Ovary (tissue), 10 donors: ENCODE measurements at places on chromosomes 1 and 21.

DNA sequence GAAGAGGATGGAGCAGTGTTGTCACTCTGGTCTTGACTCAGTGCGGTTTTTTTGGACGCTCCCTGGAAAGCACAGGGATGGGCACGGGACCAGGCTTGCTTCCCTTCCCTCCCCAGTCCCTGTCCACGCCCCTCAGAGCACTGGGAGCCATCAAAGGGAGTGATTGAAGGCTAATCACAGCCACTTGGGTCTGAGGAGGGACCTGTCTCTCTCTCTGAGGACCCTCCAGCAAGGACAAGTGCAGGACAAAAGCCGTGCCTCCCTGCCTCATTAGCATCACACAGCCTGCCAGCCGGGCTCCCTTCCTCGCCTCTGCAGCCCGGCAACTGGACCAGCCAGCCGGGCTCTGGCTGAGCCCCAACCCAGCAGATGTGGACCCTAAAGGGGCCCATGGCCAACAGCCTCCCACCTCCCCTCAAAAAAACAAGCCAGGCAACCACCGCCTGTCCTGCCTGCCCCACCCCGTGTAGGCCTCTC is 18.6 kb upstream of the PDZK1IP1 start:
- no peak for DNase-seq

DNA sequence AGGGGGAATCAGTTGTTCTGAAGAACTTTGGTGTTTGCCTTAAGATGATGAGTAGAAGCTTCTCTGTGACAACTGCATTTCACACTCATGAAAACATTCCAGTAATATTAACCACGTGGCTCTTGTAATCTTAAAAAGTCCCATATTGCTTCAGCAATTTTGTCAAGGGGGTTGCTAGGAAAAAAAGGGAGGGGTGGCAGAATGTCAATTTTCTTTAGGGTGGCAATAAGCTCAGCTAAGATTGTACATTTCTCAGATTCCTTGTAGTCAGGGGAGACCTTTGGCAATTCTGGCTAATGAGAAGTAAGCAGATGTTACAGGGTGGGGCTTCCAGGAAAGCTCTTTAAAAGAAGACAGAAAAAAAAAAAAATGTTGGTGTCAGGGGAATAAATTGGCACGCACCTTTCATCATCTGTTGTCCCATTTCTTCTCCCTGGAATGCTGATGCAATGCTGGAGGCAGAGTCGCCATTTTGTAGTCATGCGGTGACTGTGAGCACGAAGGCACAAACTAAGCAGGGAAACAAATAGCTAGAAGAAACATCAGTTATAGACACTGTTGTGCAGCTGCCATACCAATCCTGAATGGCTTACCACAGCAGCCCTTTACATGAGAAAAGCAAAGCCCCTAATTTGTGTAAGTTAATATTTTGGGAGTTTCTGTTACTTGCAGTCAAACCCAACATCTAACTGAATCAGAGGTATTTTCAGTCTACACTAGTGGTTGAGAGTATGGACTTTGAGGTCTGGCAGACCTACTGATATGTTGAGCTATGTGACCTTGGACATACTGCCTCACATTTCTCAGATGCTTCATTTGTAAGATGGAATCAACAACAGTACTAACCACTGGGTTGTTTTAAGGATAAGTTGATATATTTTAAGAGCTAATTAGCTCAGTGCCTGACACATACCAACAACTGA is 56.1 kb upstream of the MRPS6 start:
- no peak for DNase-seq

GRCh38 chr1:154843636-154844296 is 26.3 kb downstream of the KCNN3 start:
- DNase-seq, result no peak

- no peak for DNase-seq
Measured at GRCh38 chr1:228318823-228319241, 87.8 kb downstream of the TRIM11 start.

- no peak for DNase-seq
Measured at GRCh38 chr1:14626869-14627607, 28.6 kb downstream of the KAZN start.

DNA sequence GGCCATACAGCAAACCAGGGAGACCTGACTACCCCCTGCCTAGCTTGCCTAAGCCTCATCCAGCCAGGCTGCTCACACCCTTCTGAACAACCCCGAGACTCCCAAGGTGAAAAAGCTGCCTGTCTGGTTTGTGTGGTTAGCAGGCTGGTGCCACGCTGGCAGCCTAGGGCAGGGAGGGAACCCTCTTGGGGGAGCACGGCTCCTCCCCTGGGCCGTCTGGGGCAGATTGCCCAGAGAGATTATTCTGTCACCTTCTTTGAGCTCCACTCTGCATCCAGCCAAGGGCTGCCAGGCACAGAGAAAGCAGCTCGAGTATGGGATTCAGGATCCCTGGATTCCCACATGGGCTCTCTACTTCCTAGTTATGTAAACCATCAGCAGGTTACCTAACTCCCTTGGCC is 27.5 kb upstream of the TCEA3 start:
- DNase-seq, result no peak

DNA sequence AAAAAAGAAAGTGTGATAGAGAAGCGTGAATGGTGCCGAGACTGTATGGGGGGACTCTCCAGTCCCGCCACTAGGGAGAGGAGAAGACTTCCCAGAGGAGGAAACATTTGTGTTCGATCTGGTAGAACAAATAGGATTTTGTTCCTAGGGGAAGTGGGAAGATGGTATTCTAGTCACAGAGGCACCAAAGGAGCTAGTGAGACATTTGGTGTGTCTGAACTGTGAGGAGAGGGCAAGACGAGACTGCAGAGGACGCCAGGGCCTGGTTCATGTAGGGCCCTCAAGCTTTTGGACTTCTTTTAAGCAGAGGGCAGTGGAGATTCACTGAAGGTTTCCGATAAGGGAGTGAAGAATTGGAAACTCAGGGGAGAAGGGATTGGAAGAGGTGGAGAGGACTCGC is 2.9 kb downstream of the BTBD19 start:
- no peak for DNase-seq

GRCh38 chr21:45761704-45762103 is 118.2 kb downstream of the PCBP3 start:
- no peak for DNase-seq

DNA sequence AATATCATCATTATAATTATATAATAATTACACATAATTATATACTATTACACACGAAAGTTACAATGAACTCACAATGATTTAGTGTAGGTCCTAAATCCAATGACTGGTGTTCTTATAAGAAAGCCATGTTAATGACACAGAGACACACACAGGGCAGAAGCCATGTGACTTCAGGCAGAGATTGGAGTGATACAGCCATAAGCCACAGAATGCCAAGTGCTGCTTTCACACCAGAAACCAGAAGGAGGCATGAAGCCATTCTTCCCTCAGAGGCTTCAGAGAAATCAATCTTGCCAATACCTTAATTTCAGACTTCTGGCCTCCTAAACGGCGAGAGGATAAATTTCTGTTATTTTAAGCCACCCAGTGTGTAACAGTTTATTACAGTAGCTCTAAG is 147.4 kb upstream of the KRTAP19-8 start:
- no peak for DNase-seq

- DNase-seq, result no peak
Measured at GRCh38 chr1:41478118-41478748, 6.2 kb downstream of the EDN2 start.

- DNase-seq, result no peak
Measured at GRCh38 chr1:152228831-152229230, 4.8 kb upstream of the HRNR start.

GRCh38 chr1:16925635-16926490 is 4.1 kb downstream of the CROCC start:
- DNase-seq, result no peak

GRCh38 chr1:83029050-83029449 is 969.9 kb downstream of the TTLL7 start:
- no peak for DNase-seq

DNA sequence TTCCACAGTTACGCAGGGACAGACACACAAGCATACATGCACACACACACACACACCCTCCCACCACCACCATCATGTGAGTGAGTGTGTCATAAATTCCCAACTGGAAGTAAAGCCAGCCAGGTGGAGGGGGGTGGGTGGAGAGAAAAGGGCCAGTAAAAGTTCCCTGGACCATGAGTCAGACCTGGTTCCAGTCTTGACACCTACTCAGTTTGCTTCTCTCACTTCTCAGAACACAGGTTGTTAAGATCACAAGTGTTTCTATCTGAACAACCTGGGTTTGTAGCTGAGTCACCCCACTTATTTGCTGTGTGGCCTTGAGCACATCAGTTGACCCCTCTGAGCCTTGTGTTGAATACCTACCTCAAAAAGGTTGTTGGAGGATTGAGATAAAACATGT is 9.6 kb downstream of the EPHA10 start:
- DNase-seq, result no peak

GRCh38 chr1:37999430-38000232 is 5.7 kb downstream of the FHL3 start:
- peak; percentile 66 for DNase-seq

GRCh38 chr1:158434741-158435140 is 8.7 kb upstream of the OR10K2 start:
- DNase-seq, result no peak

DNA sequence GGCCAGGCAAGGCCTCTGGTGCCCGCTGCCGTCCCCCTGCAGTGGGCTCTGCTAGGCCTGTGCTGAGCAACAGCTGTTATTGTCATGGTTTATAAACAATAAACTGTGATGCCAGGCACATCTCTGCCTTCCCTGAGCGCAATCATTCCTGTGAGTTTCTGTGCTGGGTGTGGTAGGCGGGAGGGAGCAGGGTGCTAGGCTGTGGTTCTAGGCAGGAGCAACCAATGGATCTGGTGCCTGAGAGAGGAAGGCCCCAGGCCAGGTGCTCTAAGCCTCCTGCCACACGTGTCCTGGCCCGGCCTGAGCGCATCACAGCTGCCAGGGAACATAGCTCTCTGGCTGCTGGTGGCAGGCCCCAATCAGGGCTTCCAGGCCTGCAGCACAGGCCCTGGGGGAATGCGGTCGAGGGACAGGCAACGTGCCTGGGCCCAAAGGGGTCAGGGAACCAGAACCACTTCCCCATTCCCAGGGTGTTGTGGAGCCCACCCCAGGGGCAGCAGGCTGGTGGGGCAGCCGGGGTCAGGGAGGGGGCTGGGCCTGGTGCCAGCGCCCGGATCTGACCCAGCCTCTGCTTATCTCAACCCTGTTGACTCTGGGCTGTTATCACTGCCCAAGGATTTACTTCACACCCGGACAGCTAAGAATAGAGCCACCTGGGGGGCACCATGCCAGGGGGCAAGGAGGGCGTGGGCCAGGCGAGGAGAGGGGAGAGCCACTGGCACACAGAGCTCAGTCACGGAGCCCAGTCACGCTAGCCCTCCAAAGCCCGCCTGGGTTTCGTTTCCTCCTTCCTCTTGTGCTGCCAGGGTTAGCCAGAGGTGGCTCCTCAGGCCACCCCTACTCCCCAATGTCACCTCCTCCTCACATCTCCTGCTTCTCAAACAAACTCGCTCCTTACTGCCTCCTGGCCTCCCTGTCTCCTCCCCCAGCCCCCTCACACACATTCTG is 11.5 kb downstream of the TRIM46 start:
- peak; percentile 25 for DNase-seq

DNA sequence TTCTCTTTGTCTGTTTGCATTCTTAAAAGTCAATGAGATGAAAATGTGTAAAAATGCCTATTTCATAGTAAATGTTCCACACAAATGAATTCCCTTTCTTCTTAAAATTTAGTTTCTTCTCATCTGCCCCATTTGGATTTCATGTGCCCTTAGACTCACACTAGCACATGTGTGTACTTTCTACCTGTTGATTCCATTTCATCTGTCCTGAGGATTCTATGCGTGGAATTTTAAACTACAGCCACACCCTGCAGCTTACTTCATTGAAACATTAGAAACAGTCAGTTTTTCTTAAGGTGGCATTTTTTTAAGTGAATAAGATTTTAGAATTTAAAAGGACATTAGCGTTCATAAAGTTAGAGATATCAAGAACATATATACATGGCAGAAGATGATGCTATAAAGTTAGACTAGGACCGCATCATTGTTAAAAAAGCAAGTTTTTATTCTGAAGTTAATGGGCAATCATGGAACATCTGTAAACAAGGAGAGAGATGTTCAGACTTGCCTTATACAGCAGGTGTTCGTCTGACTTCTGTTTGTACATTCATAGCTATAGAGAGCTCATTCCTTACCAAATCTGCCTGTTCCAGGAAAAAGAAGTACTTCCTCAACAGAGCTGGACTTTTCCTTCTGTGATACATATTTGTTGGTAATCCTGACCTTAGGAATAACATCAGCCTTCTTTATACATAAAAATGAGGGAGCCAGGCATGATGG is 3.9 kb upstream of the TUT4 start:
- DNase-seq, result no peak

GRCh38 chr1:157135646-157136045 is 2.5 kb downstream of the ETV3 start:
- DNase-seq, result no peak

- DNase-seq, result no peak
Measured at GRCh38 chr1:156926175-156926574, 5.7 kb downstream of the LRRC71 start.

DNA sequence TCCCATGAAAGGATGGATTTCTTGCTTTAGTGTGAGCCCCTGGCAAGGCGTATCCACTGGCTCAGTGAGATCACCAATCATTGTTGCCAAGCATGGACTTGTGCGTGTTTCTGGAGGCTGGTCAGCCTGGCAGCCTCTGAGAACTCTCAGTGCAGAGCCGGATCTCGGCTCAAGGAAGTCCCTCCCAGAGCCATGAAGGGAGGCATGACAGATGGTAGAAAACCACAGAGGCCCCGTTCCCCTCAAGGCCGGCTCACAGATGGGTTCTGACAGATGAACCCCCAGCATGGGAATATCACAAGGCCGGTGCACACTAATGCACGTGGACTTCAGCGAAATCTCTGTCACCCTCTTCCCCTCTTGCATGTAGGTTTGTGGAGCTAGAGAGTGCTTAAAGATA is 290.5 kb downstream of the AJAP1 start:
- no peak for DNase-seq

- DNase-seq, result peak; percentile 79
Measured at GRCh38 chr1:29120947-29121485, 2.7 kb downstream of the TMEM200B start.

- no peak for DNase-seq
Measured at GRCh38 chr1:185463011-185463410, 146.0 kb upstream of the IVNS1ABP start.

DNA sequence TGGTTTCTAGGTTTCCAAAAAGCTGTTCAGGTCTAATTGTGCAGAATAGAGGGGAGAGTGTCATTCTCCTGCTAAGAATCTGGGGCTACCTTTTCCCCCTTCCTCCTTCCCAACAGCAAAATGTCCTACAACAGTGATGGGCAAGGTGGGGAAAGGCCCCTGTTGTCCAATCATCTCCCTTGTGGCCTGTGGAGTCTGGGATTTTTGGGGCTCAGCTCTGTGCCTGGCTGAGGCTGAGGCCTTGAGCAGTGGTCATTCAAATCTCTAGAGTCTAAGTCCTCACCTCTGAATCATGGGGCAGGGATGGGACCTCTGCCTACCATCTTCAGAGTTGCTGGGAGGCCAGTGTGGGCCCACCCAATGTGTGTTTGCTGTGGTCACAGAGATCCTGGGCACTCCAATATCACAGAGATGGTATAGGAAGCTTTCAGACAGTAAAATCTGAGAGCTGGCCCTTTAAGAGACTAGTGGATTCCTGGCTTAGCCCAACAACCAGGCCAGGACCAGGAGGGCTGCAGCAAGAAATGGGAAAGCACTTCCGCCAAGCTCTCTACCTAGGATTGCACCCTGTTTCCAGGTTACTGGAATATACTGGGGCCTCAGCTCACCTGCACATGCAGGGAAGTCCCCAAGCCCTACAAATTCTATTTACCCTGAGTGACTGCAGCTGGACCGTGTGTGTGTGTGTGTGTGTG is 28.5 kb upstream of the TENT5C start:
- DNase-seq, result no peak

- DNase-seq, result no peak
Measured at GRCh38 chr1:3356827-3357460, 97.5 kb upstream of the ARHGEF16 start.

GRCh38 chr1:38724160-38725131 is 135.1 kb downstream of the RRAGC start:
- no peak for DNase-seq
